ENCODE measurements at places on chromosomes 7 and 10.

DNA sequence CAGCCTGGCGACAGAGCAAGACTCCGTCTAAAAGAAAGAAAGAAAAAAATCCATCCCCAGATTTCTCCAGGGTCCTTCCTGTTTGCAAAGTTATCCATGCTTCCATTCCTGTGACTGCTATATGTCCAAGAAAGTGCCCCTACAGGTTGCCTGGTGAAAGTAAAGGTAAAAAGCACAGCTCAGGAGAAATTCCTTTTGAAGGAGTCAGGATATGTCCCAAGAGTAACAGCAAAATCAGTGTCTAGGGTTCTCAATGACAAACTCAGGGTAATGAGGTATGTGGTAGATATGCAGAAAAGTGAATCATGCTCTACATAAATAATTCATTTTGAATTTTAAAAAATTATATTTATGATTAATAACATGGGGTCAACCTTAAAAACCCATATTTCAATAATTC lies 91.5 kb downstream of the CTTNBP2 start:
- DNase-seq = no peak

DNA sequence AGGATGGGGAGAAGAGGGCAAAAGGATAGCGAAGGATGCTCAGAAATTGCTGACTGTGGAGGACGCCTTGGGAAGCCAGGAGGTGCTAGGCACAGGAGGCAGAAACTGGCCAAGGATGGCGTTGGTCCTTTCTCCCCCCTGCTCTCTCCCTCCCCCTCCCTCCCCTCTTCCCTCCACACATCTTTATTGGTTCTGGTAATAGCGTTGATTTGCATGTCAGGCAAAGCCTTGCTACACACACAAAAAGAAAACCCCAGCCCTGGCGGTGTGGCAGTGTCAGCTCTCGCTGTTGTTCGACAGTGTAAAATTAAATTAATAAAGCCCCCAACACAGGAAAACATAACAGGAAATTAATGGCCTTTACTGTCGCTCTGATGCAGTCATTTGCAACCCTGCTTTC lies 47.2 kb downstream of the PAX2 start:
- peak; percentile 6 for DNase-seq

- no peak for DNase-seq
Observed at GRCh38 chr7:64544010-64544409, 18.9 kb downstream of the ZNF680 start.

DNA sequence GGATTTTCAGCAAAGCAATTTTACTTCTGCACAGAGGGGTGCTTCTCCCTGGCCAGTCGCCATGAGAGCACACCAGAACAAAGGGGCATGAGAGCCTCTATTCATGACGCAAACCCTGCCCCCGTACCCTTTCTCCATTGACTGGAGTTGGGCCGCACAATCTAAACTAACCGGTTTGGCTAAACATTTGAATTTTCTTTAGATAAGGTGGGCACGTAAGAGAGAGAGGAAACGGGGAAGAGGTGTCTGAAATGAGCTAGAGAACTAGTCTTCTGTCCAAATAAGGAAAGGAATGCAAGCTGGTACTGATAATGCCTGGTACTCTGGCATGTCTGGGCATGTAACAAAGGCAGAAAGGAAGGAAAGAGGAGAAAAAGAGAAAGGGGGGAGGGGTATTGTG lies 13.2 kb upstream of the SCIN start:
- DNase-seq = no peak

GRCh38 chr10:60352105-60352504 lies 37.6 kb downstream of the ANK3 start:
- no peak for DNase-seq

DNA sequence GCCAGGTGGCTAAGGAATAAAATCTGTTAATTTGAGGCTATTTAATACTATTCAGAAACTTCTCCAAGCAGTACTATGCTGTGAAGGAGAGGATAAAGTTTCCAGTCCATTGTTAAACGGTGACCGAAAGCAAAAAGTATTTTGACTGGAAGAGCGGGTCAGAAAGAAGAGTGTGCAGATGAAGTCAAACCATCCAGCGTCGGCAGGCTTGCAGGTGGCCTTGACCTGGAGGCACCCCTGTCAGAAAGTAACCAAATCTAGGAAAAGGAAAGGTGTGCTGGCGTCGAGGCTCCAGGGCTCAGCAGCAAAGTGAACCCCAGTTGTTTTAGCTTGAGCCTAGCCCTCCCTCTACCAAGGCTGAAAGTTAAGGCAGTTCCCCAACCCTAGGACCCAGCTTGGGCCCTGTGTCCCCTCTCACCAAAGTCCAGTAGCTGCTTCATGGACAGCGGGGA lies 544 bp downstream of the PDK4 start:
- no peak for DNase-seq

GRCh38 chr10:62433181-62433692 lies 59.1 kb downstream of the ZNF365 start:
- peak; percentile 92 for DNase-seq

DNA sequence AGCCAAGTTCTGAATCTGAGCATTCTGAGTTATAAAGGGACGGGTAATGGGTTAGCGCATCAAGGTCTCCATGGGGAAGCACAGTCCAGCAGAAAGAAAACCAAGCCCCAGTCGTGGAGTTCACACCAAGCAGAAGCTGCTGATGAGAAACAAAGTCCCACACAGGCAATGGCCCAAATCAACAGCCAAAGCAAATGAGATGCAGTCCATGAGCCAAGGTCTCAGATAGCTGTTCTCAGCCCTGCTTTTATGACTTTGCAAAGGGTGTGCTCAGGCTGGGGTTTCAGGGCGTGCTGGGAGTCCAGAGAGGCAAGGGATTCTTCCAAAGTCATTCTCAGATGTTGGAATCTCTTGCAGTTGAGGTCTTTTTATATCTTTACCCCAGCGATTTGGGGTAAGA lies 32.0 kb downstream of the THNSL1 start:
- no peak for DNase-seq

GRCh38 chr7:158587162-158588084 lies at the start of gene PTPRN2:
TSS of gene PTPRN2 (minus strand) at chr7:158587823.
- DNase-seq = peak; percentile 86

DNA sequence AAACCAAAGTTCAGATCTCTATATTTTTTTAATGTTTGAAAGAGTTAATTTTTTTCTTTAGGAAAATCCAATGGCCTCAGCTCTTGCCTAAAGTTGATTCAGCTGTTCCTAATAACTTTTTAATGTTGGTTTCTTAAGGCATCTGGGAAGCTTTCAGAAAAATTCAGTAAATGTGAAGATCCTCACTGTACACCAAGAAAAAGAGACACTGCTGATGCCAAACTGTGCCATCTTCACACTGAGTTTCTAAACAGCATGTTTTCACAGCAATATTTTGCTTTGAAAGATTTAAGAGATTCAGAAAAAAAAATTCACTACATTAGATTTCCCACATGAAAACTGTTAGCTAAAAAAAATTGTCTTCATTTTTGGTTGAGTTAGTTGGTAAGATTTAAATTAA lies 249.4 kb downstream of the NEBL start:
- no peak for DNase-seq

GRCh38 chr10:91541481-91541880 lies 91.4 kb downstream of the PPP1R3C start:
- DNase-seq = no peak

DNA sequence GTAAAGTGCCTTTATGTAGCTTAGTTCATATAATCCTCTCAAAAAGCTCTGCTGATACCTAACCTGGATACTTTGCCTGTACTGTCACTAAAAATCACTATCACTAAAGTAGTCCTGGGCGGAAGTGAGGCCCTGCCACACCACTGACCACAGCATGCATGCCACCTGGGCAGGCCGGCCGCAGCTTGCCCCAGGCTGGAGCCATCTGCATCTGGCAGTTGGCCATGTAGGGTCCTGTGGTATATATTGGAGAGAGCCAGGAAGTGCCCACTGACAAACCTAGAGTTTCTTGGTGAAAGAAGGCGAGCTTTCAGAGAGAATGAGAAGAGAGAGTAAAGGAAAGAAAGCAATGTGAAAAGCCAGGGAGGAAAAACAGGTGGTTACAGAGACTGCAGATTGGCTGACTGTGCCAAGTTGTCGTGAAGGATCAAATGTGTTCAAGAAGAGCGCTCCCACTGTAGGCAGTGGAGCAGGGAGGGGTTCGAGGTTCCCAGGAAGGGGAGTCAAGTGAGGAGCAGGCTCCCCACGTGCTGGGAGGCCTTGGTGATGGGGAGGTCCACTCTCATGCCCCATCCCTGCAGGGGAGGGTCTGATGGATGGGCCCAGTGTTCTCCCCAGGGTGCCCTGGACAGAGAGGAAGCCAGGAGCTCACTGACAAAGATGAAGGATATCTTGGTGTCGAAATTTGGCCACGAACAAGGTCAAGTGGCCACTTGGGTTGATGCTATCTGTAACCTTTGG lies 13.6 kb downstream of the LOXL4 start:
- DNase-seq = no peak

DNA sequence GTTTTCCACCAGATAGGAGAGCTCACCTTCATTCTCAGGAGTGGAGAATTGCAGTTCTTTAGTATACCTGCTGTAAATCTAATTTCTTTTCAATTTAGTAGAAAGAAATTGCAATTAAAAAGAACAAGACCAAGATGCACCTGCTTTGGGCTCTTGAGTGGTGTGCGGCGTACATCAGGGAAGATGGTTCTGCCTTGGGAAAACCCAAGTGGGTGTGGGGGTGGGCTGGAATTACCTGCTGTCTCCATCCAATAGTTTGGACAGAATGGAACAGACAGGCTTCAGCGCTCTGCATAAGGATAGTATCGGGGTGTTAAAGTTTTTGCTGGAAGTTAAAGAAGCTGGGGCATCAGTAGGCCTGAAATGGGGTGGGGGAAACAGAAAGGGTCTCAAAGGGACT lies 7.2 kb upstream of the ADCY1 start:
- DNase-seq = no peak

DNA sequence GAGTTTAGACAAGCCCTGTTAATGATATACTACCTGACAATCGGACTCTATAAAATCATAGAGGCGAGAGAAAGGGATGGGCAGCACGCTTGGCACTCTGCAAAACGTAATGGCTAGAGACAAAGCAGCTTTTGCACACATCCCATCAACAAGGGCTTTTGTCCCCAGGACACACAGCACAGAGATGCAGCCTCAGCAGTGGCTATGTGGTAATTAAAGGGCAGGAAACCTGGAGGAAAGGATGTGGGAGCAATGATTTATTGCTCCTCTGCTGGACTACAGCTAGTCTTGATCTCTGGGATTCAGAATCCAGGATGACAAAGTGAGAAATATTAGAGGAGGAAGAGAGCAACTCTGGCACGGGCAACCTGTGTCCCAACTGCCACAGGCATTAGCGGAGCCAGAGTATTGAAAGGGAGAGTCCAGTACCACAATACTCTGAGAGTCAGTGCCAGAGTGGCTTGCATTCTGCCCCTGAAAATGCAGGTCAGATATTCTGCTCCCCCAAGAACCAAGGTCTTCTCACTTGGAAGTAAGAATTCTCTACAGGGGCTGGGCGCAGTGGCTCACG lies 96.5 kb downstream of the ARMH3 start:
- DNase-seq = no peak

- DNase-seq = peak; percentile 69
Observed at GRCh38 chr7:157974678-157975230, 612.9 kb downstream of the PTPRN2 start.

DNA sequence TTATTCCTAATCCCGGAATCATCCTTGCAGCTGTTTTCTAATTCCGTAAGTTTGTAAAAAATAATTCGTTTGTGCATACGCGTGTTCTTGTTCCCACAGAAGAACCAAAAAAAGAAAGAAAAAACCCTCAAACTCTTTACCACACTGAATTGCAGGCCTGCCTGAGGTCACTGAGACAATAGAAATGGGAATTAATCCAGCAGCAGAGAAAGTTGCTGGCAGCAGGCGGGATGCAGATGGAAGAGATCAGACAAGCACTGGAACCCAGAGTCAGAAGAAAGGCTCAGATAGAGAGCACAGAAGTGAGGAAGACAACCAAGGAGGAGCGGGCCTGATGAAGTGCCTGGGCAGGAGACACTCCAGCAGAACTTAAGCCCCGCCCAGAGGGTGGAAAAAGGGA lies 141.5 kb upstream of the VWC2 start:
- DNase-seq = no peak

- no peak for DNase-seq
Observed at GRCh38 chr10:85851325-85851724, 515.3 kb downstream of the GRID1 start.

DNA sequence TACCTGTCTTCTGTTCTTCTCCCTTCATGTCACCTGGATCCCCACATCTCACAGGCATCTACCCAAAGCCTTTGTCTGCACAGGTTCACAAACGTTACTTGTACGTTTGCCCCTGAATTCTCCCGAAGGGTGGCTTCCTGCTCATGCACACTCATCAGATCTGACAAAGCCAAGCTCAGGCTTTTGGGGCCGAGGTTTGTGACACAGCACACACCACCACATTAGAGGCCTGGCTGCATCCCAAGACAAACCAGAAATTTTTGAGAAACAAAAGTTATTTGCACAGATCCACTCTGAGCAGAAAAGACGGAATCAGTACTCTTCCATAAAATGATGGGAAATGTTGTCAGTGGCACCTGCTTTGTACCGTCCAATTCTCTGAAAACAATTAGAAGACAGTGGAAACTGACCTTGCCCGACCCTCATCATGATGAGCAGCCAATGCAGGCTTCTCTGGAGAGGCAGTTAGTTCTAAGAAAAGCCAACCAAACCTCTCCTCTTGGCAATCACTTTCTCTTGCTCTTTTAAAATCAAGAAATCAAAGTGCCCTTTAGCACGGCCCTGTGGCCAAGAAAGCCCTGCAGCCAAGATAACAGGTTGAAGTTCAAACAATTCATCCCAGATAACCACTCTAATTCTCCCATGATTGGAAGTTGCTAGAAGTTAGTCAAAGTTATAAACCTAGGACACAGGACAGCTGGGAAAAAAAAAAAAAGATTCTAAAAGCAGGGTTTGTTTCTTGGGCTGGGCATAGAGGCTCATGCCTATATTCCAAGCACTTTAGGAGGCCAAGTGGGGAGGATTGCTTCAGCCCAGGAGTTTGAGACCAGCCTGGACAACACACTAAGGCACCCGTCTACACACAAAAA lies 13.6 kb upstream of the SVIL start:
- DNase-seq = no peak

GRCh38 chr7:151806952-151807775 lies 69.8 kb downstream of the PRKAG2 start:
- DNase-seq = peak; percentile 63

GRCh38 chr10:77160679-77161078 lies 476.9 kb downstream of the KCNMA1 start:
- DNase-seq = no peak

DNA sequence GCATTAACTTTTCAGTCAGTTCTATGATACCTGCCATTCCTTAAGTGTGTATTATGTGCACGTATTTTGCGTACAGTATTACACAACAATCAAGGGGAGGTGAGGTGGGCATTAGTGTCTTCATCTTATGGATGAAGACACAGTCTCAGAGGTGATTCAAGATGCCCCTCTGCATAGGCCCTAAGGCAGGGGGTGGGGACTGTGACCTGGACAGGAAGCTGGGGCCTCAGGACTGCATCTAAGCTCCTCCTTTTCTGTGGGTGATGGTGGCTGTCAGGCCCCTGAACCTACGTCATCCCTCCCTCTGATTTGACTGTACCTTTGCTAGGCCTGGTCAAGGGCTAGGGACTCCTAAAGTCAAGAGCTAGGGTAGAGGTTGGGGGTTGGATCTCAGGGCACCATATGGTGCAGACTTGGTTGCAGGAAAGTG lies 38.9 kb downstream of the HK1 start:
- DNase-seq = no peak

GRCh38 chr10:103968441-103969391 lies 1.8 kb downstream of the SLK start:
- DNase-seq = no peak

- no peak for DNase-seq
Observed at GRCh38 chr7:28032738-28033380, 147.7 kb downstream of the JAZF1 start.
